ENCODE measurements at places on chromosomes 4 and X.

DNA sequence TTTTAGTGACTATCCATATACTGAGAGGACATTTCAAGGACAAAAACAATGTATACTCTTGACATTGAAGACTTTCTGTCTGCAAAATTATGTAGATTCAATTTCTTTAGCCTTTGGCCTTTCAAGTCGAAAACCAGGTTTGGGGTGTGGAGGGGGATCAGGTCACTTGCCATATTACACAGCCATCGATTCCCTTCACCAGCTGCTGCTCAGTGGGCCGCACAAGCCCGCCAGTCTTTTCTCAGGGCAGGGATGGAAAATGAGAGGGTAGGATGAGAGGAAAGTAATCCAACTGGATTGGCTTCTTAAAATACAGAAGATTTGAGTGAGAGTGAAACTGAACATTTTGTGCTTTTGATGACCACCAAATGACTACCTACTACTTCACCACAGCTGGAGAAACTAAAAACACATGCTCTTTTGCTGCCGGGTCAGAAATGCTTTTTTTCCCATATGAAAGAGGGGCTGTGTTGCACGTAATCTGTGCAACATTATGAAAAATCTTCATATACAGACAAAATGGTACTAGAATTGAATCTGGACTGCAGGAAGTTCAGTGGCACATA is 51.4 kb downstream of the FHL1 start:
- no peak for DNase-seq

GRCh38 chrX:22999696-23000223 is at the start of gene DDX53:
DDX53 (plus strand) TSS chrX:22999960; CDS start chrX:23000058, 98 bp downstream.
- no peak for DNase-seq

- DNase-seq: no peak
Observed at GRCh38 chr4:161714931-161715330, 448.9 kb downstream of the FSTL5 start.

DNA sequence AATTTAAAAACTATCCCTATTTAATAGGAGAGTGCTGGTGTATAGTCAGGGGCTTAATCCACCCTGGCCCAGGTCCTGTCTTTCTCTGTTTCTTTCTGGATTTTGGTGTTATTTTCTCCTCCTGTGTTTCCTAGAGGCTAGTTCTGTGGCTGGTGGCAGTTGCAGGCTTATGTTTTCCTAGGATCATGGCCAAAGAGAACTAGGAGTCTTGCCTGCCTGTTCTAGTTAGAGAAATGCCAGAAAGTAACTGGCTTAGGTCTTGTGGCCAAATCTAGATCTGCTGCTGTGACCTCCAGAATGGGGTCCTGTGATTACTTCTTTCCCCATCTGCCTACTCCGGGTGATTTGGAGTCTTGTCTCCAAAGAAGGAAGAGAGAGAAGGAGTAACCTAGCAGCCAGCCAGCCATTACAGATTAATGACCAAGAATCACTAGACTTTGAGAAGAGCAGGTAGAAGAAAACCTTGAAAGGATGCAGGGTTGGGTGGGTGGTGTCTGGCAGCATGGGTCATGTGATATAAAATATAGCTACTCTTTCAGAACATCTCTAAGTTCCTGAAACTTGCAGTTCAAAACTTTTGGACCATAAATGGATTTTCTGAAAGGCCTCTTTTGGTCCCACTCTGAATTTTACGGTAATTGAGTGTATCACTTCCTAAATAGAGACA is 117.9 kb downstream of the STIM2 start:
- DNase-seq: no peak

Measured in left hindlimb (tissue), 1 donor.